ENCODE measurements at places on chromosomes 2 and 18.

GRCh38 chr18:56273541-56274219 lies 364.7 kb downstream of the TXNL1 start:
- DNase-seq = no peak

DNA sequence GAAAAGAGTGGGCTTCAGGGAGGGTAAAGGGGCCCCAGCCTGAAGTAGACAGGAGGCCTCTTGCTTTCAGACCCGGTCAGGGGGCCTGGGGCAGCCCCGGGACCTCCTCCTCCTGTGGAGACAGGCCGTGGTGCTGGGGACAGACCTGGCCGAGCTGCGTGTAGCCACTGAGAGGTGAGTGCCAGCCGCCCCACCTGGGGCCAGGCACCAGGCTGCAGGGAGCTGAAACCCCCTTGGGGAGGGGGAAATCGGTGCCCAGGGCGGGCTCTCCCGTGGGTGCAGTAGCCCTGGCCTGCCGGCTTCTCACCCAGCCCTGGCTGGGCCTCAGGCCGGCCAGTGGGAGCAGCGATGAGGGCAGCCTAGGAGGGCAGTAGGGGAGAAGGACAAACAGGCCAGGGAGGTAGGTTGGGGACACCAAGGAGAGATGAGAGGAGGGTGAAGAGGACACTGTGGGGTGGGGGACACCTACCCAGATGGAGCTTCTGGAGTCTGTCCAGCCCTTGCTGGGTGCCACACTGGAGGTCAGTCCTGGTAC lies 24.0 kb downstream of the CROCC2 start:
- DNase-seq = no peak

DNA sequence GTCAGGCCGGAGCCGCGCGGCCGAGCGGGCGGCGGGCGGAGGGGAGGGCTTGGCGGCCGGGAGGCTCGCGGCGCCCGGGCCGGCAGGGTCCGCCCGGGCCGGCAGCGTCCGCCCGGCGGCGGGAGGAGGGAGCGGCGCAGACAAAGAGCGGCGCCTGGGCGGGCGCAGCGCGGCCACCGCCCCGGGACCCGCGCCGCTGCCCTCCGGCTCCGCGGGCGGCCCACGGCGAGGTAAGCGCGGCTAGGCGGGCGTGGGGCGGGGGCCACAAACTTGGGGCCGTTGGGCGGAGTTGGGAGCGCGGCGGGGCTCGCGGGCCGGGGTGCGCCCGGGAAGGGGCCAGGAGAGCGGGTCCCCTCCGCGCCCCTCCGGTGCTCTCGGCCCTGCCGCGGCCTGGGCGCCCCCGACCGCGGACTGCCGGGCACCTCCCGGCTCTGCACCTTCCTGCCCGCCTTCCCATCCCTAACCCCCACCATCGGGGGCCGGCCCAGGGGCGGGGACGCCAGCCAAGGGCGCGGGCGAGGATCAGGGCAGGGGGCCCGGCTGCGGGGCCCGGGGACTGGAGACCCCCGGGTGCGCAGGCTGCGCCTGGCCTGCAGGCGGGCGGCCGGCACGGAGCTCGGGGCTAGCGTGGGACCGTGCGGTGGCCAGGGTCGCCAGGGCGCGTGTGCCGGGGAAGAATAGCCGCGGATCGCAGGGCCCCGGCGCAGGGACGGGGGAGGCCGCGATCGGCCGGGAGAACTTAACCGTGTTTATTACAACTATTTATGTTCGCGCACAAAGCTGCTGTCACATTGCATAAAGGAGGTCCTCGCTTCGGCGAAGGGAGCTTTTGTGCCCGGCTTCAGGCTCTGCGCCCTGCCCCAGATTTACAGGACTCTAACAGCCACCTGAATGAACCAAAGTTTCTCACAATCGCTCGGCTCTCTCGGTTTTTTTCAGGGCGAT lies at the start of gene NCK2:
NCK2 (plus strand) TSS at position 4 of the 945 bp plus-strand sequence. CDS start 110,152 bp downstream, outside the sequence.
- DNase-seq = no peak

GRCh38 chr2:219060821-219061791 lies at the start of gene IHH:
IHH (minus strand) TSS chr2:219060921; CDS start chr2:219060467, 454 bp downstream.
- no peak for DNase-seq

DNA sequence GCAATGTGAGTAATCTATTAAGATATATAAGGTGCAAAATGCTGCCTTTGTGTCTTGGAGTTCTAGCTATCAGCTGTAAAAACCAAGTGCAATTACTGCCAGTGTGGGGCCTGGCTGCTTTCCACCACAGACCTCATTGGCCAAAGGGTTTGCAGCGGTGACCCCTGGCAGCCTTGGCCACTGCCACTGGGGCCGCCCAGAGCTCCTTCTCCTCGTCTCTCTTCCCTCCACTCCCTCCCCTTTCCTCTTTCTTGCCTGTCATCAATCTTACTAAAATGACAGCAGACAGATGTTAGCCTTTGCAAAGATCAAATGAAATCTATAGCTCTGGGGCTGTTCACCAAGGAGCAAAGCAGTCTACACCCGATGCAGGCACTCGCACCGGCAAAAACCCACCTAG lies 986.3 kb downstream of the BCL11A start:
- no peak for DNase-seq

DNA sequence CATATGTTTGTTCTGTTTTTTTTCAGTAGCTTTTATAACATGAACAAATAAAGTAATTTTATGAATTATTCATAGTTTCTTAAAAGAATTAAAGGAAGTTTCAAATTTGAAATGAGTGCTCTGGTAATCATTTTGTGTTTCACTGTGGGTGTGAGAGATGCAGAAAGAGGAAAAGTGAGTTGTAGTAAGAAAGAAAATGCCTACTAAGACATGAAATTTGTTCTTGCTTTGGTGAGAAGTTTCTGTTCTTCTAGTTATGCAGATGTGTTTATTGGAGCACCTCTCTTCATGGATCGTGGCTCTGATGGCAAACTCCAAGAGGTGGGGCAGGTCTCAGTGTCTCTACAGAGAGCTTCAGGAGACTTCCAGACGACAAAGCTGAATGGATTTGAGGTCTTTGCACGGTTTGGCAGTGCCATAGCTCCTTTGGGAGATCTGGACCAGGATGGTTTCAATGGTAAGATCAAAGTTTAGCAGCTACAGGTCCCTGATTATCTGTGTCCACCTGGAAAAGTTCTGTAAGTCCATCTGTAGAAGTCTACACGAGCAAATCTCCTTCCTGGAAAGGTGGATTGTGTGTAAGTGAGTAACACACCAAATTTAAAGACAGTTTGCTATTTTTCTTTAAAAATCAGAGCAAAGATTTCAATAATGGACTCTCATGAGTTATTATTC lies 51.4 kb downstream of the ITGAV start:
- DNase-seq = no peak

DNA sequence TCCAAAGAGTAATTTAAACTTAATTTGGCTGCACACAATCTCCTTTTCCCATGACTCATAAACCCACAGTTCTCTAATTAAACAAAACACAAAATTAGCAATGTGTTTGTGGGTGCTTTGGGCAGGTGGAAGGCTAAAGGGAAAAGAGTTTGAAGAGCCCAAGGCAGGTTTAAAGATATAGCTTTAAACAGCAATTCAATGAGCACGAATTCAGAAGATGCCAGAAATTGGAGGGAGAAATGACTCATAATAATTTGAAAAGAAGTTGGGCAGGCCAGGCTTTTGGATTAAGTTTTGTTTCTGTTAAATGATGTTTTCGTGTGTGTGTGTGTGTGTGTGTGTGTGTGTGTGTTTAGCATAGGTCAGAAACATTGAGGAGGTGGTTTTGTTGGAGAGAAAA lies 594.8 kb upstream of the ZEB2 start:
- DNase-seq = no peak

GRCh38 chr2:85596026-85596333 lies 435 bp downstream of the RNF181 start:
- no peak for DNase-seq

GRCh38 chr18:33010149-33010548 lies 237.3 kb upstream of the KLHL14 start:
- no peak for DNase-seq

Measured in dorsolateral prefrontal cortex (tissue), 122 donors.